GM12865 (cell line): ENCODE measurements at places on chromosomes 7 and 10.

DNA sequence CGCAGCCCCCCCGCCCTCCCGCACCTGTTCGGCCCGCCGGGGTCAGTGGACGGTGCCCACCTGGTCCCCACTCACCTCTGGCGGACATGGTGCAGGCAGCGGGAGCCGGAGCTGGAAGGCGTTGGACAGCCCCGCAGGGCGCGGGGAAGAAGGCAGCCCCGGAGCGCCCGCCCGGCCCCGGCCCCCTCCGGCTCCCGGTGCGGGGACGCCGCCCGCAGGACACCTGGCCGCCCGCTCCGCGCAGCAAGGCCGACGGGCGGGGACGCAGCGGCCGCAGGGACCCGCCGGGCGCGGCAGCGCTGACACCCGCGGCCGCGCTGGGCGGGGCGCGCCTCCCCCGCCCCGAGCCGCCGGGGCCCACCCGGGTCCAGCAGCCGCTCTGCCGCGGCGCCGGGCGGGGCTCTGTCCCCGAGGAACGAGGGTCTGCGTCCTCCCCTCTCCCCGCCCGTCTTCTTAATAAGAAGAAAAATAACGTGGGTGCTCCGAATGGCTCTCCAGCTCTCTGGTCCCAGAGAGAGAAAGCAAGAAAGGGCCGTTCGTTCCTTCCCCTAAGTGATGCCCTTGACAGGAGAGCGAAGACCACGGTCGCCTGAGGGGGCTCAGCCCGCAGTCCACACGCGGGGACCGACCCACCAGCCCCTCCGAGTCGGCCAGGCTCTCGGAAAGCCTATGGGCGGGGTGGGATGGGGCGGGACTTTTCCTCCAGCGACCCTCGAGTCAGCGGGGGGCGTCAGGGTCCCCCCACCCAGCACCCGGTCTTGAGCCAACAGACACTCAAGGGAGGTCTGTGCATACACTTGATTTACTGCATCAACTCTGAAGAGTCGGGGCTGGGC is 53.4 kb upstream of the FHIP2A start:
- DNase-seq: no peak

DNA sequence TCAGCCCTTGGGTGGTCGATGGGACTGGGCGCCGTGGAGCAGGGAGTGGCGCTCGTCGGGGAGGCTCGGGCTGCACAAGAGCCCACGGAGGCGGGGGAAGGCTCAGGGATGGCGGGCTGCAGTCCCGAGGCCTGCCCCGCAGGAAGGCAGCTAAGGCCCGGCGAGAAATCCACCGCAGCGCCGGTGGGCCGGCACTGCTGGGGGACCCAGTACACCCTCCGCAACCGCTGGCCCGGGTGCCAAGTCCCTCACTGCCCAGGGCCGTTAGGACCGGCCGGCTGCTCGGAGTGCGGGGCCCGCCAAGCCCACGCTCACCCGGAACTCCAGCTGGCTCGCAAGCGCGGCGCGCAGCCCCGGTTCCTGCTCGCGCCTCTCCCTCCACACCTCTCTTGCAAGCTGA is 138.4 kb downstream of the BAMBI start:
- DNase-seq: no peak

GRCh38 chr7:76262683-76263402 is 39.6 kb upstream of the HSPB1 start:
- DNase-seq: peak; percentile 65

DNA sequence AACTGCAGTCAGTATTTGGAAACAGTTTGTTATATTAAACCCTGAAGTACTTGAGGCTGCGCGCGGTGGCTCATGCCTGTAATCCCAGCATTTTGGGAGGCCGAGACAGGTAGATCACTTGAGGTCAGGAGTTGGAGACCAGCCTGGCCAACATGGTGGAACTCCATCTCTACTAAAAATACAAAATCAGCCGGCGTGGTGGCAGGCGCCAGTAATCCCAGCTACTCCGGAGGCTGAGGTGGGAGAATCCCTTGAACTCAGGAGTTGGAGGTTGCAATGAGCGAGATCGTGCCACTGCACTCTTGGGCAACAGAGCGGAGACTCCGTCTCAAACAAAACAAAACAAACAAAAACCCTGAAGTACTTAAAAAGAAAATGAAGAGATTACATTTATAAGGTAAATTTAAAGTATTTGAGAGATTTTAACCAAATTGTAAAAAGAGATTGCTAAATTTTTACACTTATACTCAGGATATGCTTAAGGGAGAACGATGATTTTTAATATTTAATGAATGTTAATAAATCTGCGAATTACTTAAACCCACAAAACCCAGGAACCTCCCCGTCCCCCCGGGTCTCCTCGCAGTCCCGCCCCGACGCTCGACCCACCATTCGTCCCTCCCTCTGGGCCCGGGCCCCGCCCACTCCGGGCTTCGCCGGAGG is 425 bp upstream of the MTG1 start:
- DNase-seq: no peak
